ENCODE measurements at places on chromosomes 7 and 10.

GRCh38 chr10:48429309-48429708 is 122.8 kb downstream of the MAPK8 start:
- no peak for DNase-seq

DNA sequence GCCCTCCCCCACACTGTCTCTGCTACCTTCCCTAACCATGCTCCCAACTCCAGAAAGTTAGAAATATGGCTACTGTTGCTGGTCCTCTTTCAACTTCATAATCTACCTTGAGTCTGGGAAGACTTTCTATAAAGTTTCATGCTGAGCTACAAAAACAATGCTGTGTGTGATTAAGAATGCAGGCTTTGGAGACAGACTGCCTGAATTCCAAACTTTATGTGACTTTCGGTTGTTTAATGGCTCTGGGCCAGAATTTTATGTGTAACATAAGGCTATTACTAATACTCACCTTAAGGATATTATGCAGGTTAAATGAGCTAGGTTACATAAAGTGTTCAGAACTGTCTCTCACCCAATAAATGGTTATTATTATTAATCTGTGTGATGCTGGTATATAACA is 19.1 kb downstream of the BET1 start:
- DNase-seq, result no peak

DNA sequence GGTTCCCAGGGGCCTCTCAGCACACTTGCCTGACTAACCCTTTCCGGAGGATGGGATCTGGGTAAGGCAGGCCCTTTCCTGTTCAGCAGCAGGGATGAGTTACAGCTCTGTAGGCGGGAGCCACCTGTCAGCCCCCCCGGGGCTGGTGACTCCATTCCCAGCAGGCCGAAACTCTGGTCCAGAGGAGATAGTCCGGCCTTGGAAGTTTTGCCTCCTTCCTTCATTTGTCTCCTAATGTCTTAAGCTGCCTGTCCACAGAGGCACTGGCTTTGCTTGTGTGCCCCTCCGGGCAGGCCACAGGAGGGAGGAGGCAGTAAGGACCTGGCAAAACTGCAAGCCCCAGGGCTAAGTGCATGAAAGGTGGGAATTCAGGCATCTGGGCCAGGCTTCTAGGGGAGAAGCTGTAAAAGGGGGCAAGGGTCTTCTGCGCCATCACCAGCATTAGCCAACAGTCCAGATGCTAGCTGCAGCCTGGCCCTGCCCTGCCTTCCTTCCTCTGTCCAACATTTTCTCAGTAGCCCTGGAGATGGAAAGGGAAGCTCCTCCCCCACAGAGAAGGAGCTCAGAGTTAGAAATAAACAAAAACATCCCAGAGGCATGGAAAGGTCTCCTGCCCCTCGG is 1.2 kb downstream of the ADIRF start:
- no peak for DNase-seq

GRCh38 chr10:306675-307185 is 171.5 kb downstream of the ZMYND11 start:
- peak; percentile 73 for DNase-seq

DNA sequence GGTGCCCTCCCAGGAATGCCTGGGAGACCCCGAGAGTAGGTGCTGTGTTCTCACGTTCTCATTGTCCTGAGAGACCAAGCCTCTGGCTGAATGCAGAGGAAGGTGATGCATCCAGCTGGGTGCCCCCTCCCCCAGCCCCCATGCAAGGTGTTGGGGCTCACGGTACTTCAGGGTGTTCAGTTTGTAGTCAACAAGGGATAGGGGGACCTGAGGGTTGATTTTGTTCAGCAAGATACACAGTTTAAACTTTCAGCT is 60.4 kb upstream of the DUSP5 start:
- no peak for DNase-seq

DNA sequence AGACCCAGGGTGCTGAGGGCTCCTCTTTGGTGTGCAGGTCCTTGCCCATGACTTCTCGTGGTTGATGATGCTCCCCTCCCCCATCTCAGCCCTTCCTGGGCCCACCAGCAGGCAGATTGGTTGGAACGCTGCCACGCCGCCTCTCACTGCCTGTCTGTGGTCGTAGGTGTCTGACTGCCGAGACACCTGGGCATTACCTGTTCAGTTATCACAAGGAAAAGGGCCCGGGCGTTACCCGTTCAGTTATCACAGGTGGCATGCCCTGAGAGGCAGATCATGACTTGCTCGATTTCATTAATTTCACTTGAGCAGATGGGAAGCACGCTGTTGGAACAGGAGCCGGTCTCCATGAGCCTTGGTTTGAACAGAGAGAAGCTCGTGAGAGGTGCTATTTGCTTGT is 42.5 kb downstream of the TACR2 start:
- no peak for DNase-seq

- DNase-seq, result no peak
Observed at GRCh38 chr7:118005026-118005425, 131.8 kb upstream of the CTTNBP2 start.

DNA sequence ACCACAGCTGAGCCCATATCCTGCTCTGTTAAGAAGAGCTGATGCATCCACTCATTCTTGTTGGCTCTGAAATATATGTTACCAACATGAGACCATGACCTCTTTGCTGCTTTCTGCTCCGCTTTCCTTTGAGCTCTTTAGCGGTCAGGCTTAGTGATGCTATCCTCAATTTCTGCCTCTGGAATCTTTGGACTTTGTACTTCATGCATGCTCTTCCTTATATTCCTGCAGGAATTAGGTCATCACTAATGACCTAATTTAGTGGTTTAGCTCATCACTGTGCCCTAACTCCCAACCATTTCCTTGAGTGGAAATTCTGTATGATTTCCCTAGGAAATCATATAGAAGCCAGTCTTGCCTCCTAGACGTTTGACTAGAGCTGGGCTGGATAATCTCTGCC is 119.5 kb downstream of the AOAH start:
- DNase-seq, result no peak

DNA sequence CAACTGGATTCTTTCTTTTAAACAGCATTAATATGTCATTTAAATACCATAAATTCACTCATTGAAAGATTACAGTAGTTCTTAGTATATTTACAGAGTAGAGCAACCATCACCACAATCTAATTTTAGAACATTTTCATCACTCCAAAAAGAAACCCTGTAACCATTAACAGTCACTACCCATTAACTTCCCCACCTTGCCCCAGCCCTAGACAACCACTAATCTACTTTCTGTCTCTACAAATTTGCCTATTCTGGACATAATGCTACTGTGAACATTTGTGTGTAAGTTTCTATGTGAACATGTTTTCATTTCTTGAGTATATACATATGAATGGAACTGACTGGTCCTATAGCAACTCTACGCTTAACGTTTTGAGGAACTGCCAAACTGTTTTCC is 42.4 kb downstream of the P4HA1 start:
- no peak for DNase-seq

GRCh38 chr7:142805350-142806021 is 34.7 kb downstream of the PRSS2 start:
- DNase-seq, result no peak

GRCh38 chr10:11661441-11661840 is 50.0 kb upstream of the USP6NL start:
- no peak for DNase-seq

GRCh38 chr10:32979041-32979440 is 21.0 kb upstream of the ITGB1 start:
- DNase-seq, result no peak

DNA sequence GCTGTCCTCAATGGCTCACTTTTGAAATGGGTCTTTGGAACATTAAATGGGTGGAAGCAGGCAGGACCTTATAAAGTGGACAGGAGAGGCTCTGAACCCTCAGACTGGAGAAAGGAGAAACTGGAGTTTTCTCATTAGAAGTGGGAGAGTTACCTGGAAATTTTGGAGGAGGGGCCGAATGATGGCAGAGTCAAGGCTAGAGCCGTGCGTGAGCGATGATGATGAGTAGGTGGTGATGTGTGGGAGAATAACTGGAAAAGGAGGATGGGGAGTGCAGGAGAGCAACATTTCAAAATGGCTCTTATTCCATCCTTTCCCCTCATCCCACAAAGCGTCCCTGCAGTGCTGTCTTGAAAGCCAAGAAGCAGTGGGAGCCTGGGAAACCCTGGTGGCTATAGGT is 274.0 kb downstream of the LRMDA start:
- DNase-seq, result no peak

- no peak for DNase-seq
Observed at GRCh38 chr7:81004098-81004497, 85.2 kb upstream of the SEMA3C start.

- DNase-seq, result peak; percentile 92
Observed at GRCh38 chr7:27130540-27131389, at the start of gene HOXA4. HOXA4 (minus strand) TSS chr7:27130757; CDS start chr7:27130733, 24 bp downstream.

DNA sequence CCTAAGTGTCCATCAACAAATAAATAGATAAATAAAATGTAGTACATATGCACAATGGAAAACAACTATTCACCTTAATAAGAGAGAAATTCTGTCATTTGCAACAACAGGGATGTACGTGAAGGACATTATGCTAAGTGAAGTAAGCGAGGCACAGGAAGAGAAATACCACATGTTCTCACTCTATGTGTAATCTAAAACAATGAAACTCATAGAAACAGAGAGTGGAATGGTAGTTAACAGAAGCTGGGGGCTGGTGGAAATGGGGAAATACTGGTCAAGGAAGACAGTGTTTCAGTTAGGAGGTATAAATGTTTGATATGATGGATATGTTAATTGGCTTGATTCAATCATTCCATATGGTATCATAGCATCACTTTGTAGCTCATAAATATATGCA is 43.1 kb downstream of the ARL4A start:
- DNase-seq, result no peak

DNA sequence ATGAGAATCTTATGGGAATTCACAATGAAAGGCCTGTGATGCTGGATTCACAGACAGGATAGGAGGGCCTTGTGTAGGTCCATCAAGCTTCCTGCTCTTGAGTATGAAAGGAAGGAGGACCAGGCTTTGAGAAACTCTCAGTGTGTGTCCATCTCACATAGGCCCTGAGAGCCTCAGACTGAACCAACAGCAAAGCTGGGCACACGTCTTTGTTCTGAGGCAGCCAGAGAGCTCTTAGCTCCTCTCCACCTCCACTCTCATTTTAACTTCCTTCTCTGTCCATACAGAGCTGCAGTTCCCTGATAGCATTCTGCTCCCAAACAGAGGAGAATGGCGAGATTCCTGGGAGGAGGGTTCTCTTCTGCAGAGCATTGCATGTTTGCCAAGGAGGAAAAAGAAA is 515.6 kb downstream of the CALN1 start:
- DNase-seq, result no peak

- peak; percentile 52 for DNase-seq
Observed at GRCh38 chr7:95772298-95772770, at the start of gene DYNC1I1. DYNC1I1 (plus strand) TSS chr7:95772554; CDS start chr7:95804730, 32,176 bp downstream.

DNA sequence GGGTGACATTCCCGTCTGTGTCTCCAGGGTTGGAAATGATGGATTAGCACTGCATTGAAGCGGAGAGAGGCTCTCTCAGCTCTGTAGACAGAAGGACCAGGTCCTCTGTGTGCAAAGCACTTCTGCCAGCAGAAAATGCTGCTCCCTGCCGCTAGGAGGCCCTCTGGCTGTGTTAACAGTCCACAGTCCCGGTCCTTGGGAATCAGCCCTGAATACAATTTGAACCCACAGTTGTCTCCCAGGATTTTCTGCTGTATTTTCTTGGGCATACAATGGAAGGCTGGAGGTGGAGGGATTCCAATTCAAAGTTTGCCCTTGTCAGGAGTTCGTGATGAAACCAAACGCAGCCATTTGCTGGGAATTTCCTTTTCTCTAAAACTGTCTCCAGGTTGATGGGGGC is 205.2 kb downstream of the GLRX3 start:
- DNase-seq, result peak; percentile 27

DNA sequence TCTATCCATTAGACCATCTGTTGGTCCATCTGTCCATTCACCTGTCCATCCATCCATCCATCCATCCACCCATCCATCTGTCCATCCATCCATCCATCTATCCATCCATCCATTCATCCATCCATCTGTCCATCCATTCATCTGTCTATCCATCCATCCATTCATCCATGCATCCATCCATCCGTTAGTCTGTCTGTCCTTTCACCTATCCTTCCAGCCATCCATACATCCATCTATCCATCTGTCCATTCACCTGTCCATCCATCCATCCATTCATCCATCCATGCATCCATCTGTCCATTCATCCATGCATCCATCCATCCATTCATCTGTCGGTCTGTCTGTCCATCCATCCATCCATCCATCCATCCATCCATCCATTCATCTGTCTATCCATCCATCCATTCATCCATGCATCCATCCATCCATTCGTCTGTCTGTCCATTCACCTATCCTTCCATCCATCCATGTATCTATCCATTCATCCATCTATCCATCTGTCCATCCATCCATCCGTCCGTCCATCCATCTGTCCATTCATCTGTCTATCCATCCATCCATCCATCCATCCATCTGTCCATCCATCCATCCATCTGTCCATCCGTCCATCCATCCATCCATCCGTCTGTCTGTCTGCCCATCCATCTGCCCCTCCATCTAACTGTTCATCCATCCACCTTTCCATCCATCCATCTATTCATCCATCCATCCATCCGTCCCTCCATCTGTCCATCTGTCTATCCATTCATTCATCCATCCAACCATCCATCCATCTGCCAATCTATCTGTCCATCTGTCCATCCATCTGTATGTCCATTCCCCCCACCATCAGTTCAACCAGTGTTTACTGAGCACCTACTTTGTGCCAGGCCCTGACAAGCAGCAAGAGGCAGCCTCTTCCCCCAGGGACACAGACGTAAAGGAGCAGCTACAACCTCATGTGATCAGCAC is 4.8 kb upstream of the LFNG start:
- no peak for DNase-seq

- no peak for DNase-seq
Observed at GRCh38 chr7:30841801-30842541, 69.7 kb upstream of the AQP1 start.

- DNase-seq, result no peak
Observed at GRCh38 chr7:85239109-85239508, 52.3 kb upstream of the SEMA3D start.

- no peak for DNase-seq
Observed at GRCh38 chr7:13872709-13873108, 116.8 kb downstream of the ETV1 start.

DNA sequence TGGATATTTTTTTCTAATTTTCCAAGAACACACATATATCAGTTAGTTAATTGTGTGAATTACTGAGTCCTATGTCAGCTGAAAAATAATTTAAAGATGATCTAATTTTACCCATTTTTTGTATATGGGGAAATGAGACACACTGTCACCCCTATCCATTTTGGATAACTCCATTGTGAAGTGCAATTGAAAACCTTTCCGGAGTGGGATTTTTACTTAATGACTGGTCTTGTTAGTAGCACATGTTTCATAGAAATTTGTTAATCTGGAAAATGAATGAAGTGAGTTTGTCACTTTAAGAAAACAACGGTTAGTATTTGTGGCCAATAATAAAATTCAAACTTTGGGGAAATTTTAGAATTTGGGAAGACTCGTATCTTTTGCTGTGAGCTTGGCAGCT is 2.0 kb downstream of the GARS1 start:
- DNase-seq, result no peak

GRCh38 chr7:85702348-85702747 is 515.5 kb upstream of the SEMA3D start:
- DNase-seq, result no peak
